ENCODE measurements at places on chromosomes 1 and 21.

GRCh38 chr1:7068552-7068951 lies 283.3 kb downstream of the CAMTA1 start:
- DNase-seq = no peak

DNA sequence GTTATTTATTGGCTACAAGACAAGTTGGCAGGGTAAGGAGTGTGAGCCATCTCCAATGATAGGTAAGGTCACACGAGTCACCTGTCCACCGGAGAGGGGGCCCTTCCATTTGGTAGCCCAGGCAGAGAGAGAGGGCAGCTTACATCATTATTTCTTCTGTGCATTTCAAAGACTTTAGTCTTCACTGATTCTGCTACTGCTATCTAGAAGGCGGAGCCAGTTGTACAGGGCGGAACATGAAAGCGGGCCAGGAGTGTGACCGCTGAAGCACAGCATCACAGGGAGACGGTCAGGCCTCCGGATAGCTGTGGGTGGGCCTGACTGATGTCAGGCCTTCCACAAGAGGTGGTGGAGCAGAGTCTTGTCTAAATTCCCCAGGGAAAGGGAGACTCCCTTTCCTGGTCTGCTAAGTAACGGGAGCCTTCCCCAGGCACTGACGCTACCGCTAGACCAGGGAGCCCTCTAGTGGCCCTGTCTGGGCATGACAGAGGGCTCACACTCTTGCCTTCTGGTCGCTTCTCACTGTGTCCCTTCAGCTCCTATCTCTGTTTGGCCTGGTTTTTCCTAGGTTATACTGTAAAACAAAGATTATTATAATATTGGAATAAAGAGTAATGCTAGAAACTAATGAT lies 36.7 kb downstream of the ZNF695 start:
- DNase-seq = no peak

DNA sequence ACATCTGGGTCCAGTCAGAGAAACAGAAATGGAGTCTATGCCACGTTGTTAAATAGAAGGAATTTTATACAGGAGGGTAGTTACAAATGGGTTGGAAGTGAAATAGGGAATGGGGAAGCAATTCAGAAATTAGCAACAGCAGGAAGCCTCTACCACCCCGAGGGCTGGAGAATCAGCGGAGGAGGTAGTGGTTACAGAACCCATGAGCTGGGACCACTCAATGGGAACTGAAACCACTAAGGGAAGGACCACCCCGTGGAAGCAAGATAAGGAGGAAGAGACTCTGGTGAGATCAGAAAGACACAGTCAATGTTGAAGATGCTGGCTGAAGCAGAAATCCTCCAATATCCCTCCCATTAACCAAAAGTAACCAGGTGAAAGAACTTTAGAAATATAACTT lies 15.5 kb upstream of the MAST2 start:
- no peak for DNase-seq

DNA sequence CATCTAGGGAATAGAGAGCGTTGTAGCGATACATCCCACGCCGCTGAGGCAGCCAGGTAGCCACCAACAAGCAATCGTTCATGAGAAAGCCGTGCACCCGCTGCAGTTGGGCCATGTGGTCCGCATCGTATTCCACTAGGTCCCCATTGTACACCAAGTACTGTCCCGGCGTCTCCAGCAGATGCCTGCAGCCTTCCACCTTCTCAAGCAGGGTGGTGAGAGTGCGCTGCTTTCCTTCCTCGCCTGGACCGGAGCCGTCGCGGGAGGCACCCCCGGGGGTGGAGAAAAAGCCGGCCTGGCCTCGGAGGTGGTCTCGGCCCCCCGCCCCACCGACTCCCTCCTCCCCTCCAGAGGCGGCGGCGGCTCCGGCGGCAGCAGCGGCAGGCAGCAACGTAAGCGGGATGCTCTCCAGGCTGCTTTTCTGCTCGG lies 595 bp downstream of the EXOC8 start:
- DNase-seq = no peak

DNA sequence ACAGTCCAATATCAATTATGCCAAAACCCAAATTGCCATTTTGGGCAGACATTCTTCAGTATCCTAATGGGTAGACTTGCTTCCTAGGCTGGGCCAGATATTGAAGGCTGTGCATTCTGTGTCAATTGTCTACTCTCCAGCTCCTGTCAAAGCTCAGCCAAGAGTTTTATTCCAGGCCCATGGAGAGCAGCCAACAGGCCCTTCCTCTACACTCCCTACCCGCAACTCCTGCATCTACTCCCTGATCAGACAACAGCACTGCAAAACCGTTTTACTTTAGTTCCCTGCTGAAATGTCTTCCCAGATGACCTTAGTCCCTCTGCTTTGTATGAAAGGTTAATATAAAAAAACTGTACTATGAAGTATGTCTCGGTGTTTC lies 6.6 kb upstream of the ADORA3 start:
- DNase-seq = no peak

GRCh38 chr1:96464066-96464465 lies 257.5 kb upstream of the PTBP2 start:
- DNase-seq = no peak

DNA sequence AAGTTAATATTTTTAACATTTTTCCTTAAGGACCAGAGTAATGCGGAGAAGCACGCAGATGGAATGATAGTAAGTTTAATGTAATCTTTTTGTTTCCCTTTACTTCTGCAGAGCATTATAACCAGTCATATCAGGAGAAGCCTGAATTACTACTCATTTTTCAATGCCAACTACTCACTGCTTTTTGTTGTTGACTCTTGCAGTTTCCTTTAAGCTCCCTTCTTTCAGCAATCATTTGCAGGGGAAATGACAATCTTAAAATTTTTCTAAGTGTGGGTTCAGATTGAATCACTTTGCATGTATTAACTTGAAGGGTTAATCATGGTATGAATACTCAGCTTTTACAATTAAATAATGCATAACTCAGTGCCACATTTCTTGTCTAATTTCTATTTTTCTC lies 122.2 kb downstream of the NRDC start:
- DNase-seq = no peak

- DNase-seq = no peak
These were observed 16.3 kb downstream of the URB2 start for GRCh38 chr1:229642376-229642775.

GRCh38 chr1:168005529-168005928 lies 68.7 kb upstream of the MPC2 start:
- no peak for DNase-seq

GRCh38 chr1:26378879-26379251 lies 6.3 kb upstream of the ZNF683 start:
- DNase-seq = no peak

GRCh38 chr1:67332653-67333529 lies 25.2 kb downstream of the IL12RB2 start:
- DNase-seq = no peak

DNA sequence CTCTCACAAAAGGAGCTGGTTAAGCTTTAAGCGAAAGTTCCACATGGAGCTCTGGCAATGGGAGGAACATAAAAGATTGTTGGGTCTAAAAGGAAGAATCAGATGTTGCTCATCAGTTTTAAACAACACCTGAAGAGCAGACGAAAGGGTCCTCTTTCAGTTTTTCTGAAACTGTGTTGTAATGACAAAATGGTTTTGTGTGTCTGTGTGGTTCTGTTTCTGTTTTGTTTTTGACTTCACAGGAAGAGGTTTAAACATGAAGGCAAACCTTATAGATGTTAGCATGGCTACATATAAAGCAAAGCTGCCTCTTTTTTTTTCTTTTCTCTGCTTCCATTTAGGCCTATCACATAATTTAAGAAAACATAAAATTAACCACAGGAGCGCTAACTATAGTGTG lies 136.1 kb downstream of the ZP4 start:
- no peak for DNase-seq

- no peak for DNase-seq
These were observed 29.9 kb upstream of the ERRFI1 start for GRCh38 chr1:8055973-8056372.

DNA sequence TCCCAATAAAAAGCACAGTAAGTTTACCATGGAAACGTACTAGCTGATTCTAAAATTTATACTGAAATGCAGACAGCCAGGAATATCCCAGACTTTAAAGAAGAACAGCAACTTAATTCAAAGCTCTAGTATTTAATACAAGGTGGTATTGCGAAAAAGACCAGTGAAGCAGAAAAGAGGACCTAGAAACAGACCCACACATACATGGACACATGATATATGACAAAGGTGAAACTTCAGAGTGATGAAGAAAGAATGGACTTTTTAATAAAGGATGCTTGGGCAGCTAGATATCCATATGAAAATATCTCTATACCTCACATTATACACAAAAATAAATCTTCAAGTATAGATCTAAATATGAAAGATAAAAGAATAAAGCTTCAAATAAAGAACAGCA lies 62.6 kb downstream of the COP1 start:
- DNase-seq = no peak

GRCh38 chr1:163544441-163544840 lies 222.7 kb downstream of the NUF2 start:
- no peak for DNase-seq

DNA sequence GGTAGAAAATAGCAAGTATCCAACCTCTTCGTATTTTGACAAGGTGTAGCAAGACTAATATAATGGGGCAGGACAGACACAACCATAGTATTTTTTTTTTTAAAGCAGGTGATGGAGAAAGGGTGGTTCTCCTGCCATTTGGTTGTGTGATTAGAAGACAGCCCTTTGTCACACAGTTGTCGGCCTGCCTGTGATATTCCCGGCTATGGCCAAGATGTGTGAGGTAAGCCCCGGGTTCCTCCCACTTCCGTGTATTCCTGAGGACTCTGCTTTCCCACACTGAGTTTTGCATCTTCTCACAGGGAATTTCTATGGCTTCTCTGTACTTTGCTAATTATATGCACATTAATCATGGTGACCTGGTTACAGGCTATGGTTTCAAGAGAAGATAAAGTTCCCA lies 35.9 kb downstream of the ZNF496 start:
- DNase-seq = no peak
